ENCODE measurements at places on chromosomes 1 and 21.
A peak's percentile ranks its signal among the peaks of the same experiment; 100 is the strongest.

GRCh38 chr1:65084066-65084465 is 63.9 kb upstream of the AK4 start:
- no peak for DNase-seq

- DNase-seq: no peak
Measured at GRCh38 chr1:65409314-65409713, 11.2 kb upstream of the LEPR start.

DNA sequence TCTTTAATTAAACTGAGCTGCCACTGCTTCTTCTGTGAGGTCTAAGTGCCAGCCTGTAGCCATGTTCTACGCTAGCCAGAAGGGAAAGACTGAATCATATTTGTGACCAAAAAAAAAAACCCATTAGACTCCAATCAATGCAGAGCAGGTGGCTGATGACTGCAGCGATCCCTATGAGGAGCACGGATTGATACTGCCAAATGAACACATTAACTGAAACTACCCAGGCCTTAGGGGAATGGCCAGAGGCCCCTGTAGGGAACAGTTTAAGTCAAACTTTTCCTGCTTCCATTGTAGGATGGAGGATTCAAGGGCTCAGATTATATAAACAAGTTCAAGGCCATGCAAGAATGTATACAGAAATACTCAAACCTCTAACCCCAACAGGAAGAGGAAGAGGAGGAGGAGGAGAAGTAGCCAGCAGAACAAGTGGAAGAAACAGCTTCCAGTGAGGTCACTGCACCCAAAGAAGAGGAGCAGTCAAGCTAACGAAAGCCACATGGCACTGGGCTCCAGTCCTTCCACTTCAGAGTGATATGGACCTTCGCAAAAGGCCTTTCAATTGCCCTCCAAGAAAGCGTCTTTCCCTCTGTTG is 328.3 kb downstream of the SMYD3 start:
- no peak for DNase-seq

DNA sequence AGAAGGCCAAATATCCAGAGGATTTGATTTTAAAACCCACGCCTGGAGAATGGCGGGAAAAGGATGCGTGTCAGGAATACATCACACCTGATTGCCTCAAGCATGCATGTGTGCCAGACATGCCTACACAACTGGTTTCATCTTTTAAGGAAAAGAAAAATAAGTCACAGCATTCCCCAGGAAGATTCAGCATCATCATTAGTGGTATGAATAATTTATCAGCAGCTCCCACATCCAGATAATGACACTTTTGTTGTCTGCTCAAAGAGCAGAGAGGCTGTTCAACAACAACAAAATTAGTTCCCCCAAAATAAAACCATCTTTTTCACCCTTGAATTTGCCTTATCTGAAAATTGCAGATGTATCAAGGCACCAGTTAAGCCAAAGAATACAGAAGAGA is 328.6 kb upstream of the C1orf87 start:
- no peak for DNase-seq

- DNase-seq: peak; percentile 19
Measured at GRCh38 chr1:68010090-68010489, 40.3 kb downstream of the DIRAS3 start.

DNA sequence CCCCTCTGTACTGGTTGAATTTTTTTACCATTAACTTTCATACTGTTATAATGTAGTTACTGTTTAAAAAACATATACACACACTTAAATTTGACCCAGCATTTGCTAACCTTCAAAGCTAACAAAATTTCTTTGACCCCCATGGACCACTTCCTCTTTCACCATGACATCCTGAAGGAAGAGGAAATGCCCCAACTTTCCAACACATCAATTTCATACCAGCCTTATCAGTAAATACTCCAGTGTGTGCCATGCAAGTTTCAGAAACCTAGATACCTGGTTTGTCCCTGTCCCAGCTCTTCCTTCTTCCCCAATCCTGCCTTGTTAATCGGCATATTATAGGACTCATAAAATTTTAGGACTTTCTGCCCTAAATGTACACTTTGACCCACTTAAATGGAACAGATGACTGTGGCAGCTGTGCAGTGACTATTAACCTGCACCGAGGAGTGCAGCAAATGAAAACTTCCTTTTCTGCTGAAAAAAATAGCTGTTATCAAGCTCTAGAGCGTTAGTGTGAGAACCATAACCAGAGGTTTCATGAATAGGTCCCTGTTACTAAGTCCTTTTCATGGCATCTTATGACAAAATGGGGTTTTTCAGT is 54.1 kb downstream of the DTL start:
- DNase-seq: no peak

DNA sequence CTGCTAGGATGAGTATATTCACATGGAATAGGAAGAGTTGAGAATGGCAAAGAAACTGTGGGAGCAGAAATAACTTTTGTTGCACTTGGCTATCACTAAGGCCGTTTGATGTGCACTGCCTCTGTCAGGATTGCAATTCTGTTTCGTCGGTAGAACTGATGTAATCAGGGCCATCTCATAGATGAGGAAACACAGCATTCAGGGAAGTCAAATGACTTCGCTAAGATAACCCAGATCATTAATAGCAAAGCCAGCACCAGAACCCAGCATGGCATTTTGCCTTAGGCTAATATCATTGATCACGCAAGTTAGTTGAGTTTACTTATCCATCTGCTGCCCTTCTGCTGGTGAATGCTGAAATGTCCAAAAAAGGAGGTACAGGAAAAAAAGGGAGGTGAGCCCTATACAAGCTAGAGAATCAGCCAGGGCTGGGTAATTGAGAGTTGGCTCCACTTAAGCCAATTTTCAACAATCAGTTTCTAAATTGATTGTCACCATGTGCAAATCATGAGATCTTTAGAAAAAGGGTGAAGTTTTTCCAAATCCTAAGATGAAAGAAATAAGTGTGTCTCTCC is 7.6 kb downstream of the RASSF5 start:
- DNase-seq: no peak

DNA sequence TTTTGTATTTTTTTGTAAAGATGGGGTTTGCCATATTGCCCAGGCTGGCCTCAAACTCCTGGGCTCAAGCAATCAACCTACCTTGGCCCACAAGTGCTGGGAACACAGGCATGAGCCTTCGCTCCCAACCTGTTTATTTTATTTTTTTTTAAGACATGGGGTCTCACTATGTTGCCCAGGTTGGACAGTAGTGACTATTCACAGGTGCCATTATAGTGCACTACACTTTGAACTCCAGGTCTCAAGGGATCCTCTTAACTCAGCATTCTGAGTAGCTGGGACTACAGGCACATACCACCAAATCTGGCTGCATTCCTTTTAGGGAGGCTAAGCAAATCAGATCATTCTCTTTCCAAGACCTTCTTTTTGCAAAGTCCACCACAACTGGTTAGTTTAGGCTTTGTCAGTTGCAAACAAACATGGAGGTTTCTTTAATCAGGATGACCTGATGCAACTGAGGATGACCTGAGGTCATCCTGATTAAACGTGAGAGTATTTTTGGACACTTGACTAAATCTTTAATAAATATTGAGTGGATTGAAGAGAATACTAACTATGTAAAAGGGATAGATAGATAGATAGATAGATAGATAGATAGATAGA is 30.0 kb upstream of the RALGPS2 start:
- DNase-seq: no peak

- no peak for DNase-seq
Measured at GRCh38 chr1:110750562-110750961, 75.8 kb upstream of the KCNA3 start.

DNA sequence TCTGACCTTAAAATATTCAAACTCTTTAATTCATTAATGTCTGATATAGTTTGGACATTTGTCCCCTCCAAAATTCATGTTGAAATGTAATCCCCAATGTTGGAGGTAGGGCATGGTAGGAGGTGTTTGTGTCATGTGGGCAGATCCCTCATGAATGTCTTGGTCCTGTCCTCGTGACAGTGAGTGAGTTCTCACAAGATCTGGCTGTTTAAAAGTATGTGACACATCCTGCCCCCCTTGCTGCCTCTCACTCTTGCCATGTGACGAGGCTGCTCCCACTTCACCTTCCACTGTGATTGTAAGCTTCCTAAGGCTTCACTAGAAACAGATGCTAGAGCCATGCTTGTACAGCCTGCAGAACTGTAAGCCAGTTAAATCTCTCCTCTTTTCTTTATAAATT is 21.3 kb upstream of the FBXO28 start:
- no peak for DNase-seq

GRCh38 chr1:57272601-57273000 is 151.3 kb downstream of the DAB1 start:
- no peak for DNase-seq

DNA sequence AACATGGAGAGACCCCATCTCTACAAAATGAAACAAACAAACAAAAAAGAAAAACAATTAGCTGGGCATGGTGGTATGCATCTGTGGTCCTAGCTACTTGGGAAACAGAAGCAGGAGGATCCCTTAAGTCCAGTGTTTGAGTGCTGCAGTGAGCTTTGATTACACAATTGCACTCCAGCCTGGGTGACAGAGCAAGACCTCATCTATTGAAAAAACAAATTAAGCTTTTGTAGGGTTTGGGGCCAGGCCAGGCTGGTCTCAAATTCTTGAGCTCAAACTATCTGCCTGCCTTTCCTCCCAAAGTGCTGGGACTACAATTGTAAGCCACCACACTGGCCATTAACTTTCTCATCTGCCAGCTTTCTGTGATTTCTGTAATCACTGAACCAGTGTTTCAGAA is 27.2 kb downstream of the NIPAL3 start:
- no peak for DNase-seq

DNA sequence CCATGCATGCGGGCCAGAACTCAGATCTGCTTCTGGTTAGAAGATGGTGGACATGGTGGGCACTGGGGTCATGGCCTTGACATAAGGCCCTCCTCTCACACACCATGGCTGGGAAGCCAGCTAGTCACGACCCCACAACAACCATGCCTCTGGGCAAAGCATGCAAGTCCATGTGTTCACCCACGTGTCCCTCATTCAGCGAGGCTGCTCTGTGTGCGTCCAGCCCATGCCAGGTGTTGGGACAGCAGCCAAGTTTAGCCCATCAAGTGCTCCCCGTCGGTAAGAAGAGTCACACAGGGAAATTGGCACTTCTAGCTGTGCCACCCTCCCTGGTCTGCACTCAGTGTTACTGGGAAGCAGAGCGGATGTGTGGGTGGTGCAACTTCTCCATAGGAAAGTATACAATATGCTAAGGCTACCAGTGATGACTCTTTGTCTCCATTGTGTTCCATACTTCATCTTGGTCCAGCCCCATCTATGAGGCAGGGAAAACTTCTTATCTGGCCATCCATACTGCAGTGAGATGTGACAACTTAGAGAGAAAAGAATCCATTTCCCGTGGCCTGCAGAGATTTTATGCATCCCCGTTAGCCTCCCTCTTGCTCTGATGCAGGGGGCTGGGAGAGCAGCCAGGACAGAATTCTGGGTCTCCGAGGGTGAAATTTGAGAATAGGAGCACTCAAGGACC is 198.0 kb downstream of the GRIK3 start:
- no peak for DNase-seq

DNA sequence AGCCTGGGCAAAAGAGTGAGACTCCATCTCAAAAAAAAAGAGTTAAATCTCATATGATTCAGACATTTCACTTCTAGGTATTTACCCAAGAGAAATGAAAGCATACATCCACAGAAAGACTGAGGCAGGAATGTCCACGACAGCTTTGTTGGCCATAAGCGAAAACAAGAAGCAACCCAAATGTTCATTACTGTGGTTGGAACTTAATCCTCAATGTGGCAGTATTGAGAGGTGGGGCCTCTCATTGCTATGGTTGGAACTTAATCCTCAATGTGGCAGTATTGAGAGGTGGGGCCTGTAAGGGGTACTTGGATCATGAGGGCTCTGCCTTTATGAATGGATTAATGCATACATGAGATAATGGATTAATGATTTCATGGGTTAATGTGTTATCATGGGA is 15.2 kb downstream of the C21orf58 start:
- DNase-seq: no peak

- DNase-seq: no peak
Measured at GRCh38 chr1:87723193-87723592, 394.5 kb downstream of the LMO4 start.

GRCh38 chr1:93475681-93476080 is 27.8 kb downstream of the FNBP1L start:
- no peak for DNase-seq

GRCh38 chr1:18875107-18875795 is 15.8 kb upstream of the TAS1R2 start:
- peak; percentile 13 for DNase-seq

DNA sequence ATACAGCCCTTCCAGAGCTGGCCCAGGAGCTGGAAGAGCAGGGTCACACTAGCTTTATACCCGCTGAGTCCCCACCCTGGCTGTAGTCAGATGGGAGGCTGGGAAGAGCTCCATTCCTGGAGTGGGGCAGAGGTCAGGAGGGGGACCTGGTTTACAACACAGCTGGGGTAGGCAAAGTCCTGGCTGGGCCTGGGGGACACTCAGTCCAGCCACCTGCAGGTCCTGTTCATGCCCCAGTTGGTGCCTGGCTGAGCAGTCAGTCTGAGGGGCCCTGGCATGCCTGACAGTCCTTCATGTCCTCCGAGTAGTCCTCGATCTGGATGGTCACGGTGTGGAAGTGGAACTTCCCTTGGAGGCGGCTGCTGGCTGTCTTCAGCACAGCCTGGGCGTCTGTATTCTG is 7.0 kb downstream of the SLC30A2 start:
- no peak for DNase-seq

DNA sequence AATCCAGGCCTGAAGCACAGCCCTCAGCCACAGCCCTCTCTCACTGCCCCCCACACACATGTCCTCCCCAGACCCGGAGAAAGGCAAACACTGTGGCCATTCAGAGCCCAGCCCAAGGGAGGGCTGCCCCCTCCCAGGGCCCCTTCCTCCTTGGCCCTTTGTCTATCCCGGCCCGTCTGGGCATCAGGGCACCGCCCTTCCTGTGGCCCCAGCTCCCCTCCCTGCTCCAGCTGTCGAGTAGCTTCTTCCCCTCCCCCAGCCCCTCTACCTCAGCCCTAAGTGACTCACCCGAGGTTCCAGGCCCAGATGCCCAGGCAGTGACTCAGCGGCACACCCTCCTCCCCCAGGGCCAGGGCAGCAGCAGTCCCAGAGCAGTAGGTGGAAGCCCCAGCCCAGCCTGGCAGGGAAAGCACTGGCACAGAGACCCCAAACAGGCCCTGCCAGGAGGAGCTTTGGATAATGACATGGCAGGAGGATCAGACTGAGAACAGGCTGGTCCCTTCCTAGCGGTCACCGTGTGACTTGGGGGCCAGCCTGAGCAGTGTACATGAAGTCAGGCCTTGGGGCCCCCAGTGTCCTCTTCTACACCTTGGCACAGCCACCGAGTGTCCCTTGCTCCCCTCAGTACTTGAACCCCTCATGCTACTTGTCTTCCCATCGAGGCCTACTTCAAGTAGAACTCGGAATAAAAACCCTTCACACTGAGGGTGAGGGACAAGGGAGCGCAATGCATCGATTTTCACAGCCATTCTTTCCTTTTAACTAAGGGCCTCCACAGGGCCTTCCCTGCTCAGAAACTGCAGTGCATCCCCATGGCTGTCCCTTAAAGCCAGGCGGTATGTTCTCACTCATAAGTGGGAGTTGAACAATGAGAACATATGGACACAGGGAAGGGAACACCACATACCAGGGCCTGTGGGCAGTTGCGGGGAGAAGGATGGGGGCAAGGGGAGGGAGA is 1.0 kb upstream of the S100A2 start:
- DNase-seq: no peak

Data from NCI-H526 treated with DMSO at 0.1 percent for 48 hours (cell line).